H7 (cell line): ENCODE measurements at places on chromosomes 3 and 15. TPM values are rescaled to one million over a fixed set of nuclear protein-coding genes. Genes with fewer than 3 reads are reported as not detected.

The LRRFIP2 gene
- total RNA-seq = 16.8 and 23.9 TPM in 2 replicates

The HGD gene
- total RNA-seq = 0.18 and 1.4 TPM in 2 replicates

The NDN gene
- 42.8 and 53.5 TPM in 2 replicates for total RNA-seq

The AMOTL2 gene
- 46.0 and 54.5 TPM in 2 replicates for total RNA-seq

The HRH1 gene
- not detected in 2 replicates for total RNA-seq

The GP9 gene
- total RNA-seq = not detected in 2 replicates

The ADAMTSL3 gene
- total RNA-seq = 0.48 and 0.67 TPM in 2 replicates

The GATA2 gene
- total RNA-seq = 3.9 and 5.4 TPM in 2 replicates

The TRIM59 gene
- 32.6 and 42.3 TPM in 2 replicates for total RNA-seq

The ATRIP gene
- 13.4 and 18.5 TPM in 2 replicates for total RNA-seq

The RARRES1 gene
- not detected in 2 replicates for total RNA-seq

The COL6A5 gene
- total RNA-seq = not detected in 2 replicates

The XPC gene
- total RNA-seq = 23.9 and 31.0 TPM in 2 replicates

The CALML4 gene
- total RNA-seq = 5.6 and 7.4 TPM in 2 replicates

The SKOR1 gene
- 0.11 TPM in 1 of 2 replicates, not detected in the other for total RNA-seq

The TMCO5A gene
- not detected in 2 replicates for total RNA-seq

The ZNF620 gene
- total RNA-seq = 5.6 and 8.8 TPM in 2 replicates

The TNK2 gene
- total RNA-seq = 30.3 and 30.5 TPM in 2 replicates

The PCSK6 gene
- 3.9 and 4.7 TPM in 2 replicates for total RNA-seq

The CHST2 gene
- 99.4 and 122 TPM in 2 replicates for total RNA-seq

The TMEM158 gene
- 9.8 and 11.5 TPM in 2 replicates for total RNA-seq

The CLDN11 gene
- 81.6 and 104 TPM in 2 replicates for total RNA-seq

The PSTPIP1 gene
- 0.21 and 1.3 TPM in 2 replicates for total RNA-seq

The PPP1R14D gene
- not detected in 2 replicates for total RNA-seq

The ZNF502 gene
- total RNA-seq = 0.55 and 0.62 TPM in 2 replicates

The MED12L gene
- total RNA-seq = 7.9 and 8.0 TPM in 2 replicates

The TMEM212 gene
- total RNA-seq = not detected in 2 replicates

The STAC gene
- total RNA-seq = 5.2 and 7.1 TPM in 2 replicates

The CCR8 gene
- total RNA-seq = 0.15 TPM in 1 of 2 replicates, not detected in the other

The SPRED1 gene
- 27.5 and 33.0 TPM in 2 replicates for total RNA-seq

The C3orf70 gene
- total RNA-seq = 0.63 and 1.1 TPM in 2 replicates

The KNG1 gene
- not detected in 2 replicates for total RNA-seq

The SMCO1 gene
- not detected in 2 replicates for total RNA-seq

The CYFIP1 gene
- total RNA-seq = 84.2 and 85.7 TPM in 2 replicates

The GOLGA6L6 gene
- not detected in 2 replicates for total RNA-seq

The SEMA3G gene
- total RNA-seq = 1.1 and 2.2 TPM in 2 replicates

The SV2B gene
- total RNA-seq = under 0.01 and 0.03 TPM in 2 replicates

The ARHGEF26 gene
- total RNA-seq = 5.4 and 6.0 TPM in 2 replicates

The CYP8B1 gene
- total RNA-seq = not detected in 2 replicates

The YEATS2 gene
- 46.5 and 58.7 TPM in 2 replicates for total RNA-seq

The GPR87 gene
- total RNA-seq = 0.21 TPM in 1 of 2 replicates, not detected in the other

The LTK gene
- 0.07 and 0.15 TPM in 2 replicates for total RNA-seq

The GP5 gene
- total RNA-seq = not detected in 2 replicates

The ANKRD63 gene
- 0.22 and 0.45 TPM in 2 replicates for total RNA-seq

The CELSR3 gene
- total RNA-seq = 14.3 and 18.7 TPM in 2 replicates
